Activated T-cell treated with anti-CD3 and anti-CD28 coated beads, Interleukin-2, amount 50 U/mL, for 48 hours (primary cell): ENCODE measurements at places on chromosomes 4 and X.

DNA sequence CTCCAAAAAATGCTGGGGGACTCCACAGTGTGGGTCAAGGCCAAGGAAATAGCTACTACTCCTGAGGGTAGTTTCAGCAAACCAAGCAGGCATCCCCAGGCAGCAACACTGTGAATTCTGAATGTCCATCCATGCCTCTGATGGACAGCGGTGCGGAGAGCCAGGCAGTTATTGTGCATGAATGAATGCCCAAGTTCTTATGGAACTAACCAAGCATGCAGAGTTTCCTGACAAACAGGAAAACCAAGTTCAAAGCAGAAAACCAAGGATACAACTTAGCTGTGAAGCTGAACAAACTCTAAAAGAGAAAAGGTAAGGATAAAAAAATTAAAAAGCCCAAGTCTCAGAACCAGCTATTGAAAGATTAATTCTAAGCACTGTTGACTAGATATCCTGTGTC lies 642.6 kb upstream of the HS3ST1 start:
- DNase-seq = no peak

DNA sequence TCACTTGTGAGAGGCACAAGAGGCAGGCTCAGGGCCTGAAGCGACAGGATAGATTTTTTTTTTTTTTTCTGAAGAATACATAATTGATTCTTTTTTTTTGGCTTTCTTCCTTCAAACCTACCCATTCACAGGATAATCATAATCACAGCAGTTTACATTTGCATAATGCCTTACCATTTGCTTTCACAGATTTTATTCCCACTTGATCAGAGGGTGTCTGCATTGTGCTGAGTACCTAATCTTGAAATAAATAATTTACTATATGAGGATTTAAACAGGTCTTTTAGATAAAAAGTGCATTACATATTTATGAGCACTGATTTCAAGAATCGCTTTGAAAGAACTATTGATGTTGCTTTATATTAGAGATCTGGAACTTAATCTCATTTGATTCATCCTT lies 219.3 kb downstream of the SPRY1 start:
- DNase-seq = no peak

DNA sequence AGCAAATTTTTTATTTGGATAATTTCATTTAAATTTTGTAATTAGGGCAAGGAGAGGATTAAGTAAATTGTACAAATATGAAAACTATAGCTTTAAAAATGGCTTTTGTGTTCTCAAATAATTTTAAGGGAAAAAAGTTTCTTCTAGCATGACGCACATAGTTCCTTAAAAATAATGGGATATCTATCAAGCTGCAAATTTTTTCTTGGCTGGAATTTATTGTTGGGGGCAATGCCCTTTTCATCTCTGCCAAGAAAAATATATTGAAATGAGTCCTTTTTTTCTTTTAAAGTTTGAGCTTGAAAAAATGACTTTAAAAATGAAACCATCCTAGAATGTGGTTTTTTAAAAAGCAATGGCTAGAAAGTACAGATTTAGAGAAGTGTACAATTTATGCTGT lies 154.4 kb upstream of the UGT8 start:
- DNase-seq = no peak

DNA sequence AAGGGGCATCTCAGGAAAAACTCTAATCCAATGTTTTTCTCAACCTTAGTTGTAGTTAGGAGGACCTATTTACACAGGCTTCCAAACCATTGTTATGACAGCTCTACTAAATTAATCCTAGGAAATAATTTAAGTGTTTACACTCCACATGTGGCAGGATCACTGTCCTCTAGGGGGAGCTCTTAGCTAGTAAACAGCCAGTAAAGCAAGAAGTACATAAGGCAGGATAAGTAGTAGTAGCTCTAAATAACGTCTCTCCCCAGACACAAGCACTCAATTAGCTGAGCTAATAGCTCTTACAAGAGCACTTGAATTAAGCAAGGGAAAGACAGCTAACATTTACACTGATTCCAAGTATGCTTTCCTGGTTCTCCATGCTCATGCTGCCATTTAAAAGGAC lies 37.3 kb downstream of the NUDT11 start:
- peak; percentile 27 for DNase-seq

- DNase-seq = no peak
These were observed 1879.4 kb upstream of the TENM3 start for GRCh38 chr4:180363815-180364214.

DNA sequence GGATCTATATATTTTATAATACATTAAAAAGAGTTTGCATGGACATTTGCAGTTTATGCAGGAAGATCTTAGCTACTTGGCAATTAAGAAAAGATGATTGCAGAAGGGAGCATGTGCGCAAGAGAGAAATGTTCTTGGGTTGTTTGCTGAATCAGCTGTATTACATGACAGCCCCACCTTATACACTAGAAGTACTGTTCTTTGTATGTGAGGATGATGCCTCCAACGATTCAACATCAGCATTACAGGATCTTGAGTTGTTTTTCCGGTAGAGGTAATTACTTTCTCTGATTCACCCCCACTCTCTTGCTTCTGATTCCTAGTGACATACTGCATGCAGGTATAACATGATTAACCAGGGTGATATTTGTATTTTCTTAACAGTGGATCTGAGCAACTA lies 140.8 kb downstream of the PCDH7 start:
- DNase-seq = no peak

DNA sequence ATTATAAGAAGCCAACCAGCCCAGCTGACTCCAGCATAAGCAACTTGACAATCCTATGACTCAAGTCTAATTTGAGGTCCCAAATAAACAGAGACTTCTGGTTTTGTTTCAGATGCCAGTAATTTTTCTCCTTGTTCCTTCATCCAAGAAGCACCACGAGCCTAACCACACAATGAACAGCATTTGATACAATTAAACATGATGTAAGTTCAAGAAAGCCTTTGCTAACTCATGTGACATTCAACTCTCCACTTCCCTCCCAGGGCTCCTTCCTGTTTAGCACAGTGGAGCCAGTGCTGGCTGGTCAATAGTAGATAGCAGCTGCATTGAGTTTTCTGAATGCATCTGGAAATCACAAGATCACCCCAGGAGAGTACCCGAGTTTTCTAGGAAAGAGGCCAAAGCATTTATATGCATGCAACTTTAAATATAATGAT lies 206.3 kb downstream of the ARHGAP24 start:
- no peak for DNase-seq

DNA sequence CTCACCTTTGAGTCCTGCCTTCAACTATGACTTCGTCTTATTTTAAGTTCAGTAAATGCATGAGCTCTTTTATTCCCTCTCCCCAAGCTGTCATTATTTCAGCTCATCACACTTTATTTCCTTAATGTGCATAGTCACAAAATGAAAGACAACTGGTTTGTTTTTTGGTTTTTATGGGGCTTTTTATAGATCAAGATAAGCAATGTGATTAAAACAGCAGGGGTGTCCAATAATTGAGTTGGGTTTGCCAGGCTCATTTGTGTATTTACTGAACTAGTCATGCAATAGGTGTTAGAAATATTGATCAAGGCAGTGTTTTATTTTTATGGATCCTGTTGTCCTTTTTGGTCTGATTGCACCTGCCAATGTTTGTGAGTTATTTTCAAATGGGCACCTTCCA lies 102.2 kb downstream of the FRMPD4 start:
- DNase-seq = no peak

DNA sequence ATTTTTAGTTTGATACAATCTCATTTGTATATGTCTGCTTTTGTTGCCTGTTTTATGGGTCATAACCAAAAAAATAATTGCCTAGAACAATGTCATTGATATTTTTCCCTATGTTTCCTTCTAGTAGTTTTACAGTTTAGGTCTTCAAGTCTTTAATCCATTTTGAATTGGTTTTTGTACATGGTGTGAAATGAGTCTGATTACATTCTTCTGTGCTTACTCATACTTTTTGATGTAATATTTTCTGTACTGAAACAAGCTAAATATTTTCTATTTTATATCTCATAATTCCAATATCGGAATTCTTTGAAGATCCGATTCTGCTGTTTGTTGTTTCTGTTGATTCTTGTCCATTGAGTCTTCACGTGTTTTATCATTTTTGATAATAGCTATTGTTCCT lies 10.6 kb downstream of the TMEM156 start:
- DNase-seq = no peak

- DNase-seq = no peak
These were observed 58.7 kb downstream of the CYTL1 start for GRCh38 chr4:4960574-4960973.

DNA sequence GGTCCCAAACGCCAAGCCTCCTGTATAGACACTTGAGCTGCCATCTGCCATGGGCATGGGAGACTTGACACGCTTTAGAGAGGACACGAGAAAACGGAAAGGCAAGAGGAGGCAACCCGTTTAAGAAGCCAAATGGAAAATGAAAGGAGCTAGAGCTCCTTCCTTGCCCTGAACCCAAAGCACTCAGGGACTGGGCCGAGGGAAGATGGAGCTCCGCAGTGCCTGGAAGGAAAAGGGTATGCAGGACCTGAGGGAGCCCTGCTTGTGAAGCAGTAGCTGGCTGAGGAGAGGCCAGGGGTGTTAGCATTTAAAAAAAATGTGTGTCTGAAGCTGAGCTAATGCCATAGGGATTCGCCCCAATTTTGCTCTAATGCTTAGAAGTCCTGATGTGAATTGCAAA lies 15.1 kb downstream of the MCF2 start:
- DNase-seq = no peak

GRCh38 chr4:96736352-96736889 lies 896.5 kb downstream of the PDHA2 start:
- no peak for DNase-seq

DNA sequence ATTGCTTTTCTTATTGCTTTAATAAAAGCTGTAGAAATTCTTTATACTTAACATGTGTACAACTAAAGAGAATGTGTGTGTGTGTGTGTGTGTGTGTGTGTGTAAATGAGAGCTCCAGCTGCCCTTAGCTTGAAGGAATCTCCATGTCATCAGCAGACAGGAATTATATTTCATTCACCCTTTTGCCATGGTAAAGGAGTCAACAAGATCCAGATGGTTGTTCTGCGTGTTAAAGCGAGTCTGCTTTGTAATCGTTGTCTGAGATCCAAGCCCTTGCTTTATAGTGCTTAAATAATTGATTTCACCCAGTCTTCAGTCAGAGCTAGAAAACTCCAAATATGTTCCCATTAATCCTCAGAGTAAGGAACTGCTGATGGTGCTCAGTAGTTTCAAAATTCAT lies 285.5 kb downstream of the PDGFC start:
- no peak for DNase-seq

DNA sequence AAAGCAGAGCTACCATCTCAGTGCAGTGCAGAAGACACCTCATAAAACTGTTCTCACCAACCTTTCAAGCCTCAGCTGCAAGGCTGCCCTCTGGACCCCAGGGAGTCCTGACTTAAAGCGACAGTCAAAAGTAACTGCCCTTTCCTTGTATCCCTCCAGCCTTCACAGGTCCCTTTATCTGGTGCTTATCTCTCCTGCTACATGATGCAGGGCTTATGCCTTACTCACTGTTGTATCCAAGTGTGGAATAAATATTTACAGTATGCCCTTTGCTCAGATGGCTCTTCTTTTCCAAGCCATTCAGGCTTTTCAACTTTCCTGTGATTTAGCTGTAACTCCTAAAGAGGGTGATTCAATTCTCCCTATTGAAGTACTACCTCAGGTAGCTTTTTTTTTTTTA lies 92.6 kb downstream of the KDR start:
- no peak for DNase-seq

- no peak for DNase-seq
These were observed 19.7 kb upstream of the LRBA start for GRCh38 chr4:151034829-151035228.

DNA sequence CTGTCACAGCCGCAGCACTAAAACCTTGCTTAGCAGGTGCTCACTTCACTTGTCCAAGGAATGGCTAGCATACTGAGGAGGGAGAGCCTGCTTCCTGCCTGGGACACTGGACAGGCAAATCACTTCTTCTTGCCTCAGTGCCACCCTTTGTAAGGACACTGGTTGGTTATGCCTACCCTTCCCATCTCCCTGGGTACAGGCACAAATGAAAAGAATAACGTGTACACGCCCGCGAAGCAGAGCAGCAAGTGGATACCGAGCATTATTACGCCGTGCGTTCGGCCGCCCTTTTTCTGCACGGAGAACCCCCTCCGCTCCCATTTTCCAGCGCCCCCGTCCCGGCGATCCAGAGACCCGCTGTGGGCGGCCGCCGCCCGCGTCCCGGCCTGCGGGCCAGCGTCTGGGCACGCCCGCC lies 338 bp upstream of the KLHL2 start:
- DNase-seq = peak; percentile 61

DNA sequence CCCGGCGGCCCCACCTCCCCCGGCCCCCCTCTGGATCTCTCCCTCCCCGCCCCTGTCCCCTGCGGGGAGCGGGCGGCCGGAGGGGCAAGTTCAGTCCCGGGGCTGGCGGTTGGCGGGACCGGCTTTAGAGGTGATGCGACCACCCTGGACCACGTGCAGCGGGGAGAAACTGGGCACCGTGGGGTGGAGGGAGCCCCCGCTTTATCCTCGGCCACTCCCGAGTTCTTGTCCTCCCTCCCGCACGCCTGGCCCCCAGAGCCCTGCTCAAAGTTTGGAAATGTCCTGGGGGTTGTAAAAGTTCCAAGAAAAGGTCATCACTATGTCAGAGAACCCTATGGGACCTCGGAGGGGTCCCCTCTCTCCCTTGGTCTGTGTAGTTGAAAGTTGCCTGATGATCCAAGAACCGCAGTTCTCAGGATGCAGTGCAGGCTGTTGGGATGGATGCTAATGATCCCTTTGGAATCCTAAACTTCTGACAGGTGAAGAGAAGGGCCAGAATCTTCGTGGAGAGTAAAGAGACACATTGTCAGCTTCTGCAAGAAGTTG lies 411 bp upstream of the VEGFC start:
- no peak for DNase-seq

- no peak for DNase-seq
These were observed 54.4 kb downstream of the KLHL13 start for GRCh38 chrX:118062048-118062789.

GRCh38 chr4:56641494-56642051 lies 39.5 kb downstream of the HOPX start:
- DNase-seq = no peak

DNA sequence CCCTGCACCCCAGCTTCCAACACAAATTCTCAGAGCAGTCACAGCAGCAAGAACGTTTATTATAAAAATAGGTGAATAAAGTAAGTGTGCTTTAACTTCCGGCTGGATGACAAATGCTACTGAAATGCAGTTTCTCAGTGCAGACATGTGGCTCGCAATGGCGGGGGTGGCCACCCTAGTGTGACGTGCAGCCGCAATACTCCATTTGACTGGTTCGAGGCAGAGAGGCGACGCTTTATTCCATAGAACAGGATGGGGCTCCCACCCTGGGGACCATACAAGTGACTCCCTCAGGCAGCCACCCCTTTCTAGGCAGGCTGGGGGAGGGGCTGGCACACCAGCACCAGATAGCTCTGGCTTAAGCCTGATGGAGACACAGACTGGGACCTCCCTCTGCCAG lies 14.5 kb downstream of the TNIP2 start:
- DNase-seq = no peak

GRCh38 chr4:135177321-135177720 lies 975.7 kb upstream of the PABPC4L start:
- no peak for DNase-seq

DNA sequence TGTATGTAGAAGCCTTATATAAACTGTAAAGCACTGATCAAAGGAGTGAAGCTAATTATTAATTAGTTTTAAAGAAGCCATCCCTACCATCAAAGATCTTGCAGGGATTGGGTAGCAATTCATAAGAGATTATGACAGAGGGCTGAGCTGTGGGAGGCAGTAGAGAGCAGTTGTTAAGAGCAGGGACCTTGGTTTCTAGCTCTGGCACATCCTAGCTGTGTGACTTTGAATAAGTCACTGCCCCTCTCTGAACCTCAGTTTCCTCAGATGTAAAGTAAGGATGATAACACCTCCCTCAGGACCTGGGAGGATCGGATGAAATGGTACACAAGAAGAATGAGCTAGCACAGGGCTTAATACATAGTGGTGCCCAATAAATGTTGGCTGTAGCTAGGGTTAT lies 45.4 kb downstream of the APLN start:
- no peak for DNase-seq
